Esophagus mucosa (tissue), 1 donor: ENCODE measurements at places on chromosomes 1 and 21. TPM values are rescaled to one million over a fixed set of nuclear protein-coding genes. Genes with fewer than 3 reads are reported as not detected.

FCN3 gene
- total RNA-seq: 2.4 TPM

GCLM gene
- total RNA-seq: 11.6 TPM

ZC3H11A gene
- 38.6 TPM for total RNA-seq

TCEA3 gene
- total RNA-seq: 25.6 TPM
